ENCODE measurements at places on chromosomes 2 and 18. TPM values are rescaled to one million over a fixed set of nuclear protein-coding genes. Genes with fewer than 3 reads are reported as not detected.

- DNase-seq = no peak
Measured at GRCh38 chr2:171673905-171674304, 13.4 kb upstream of the DYNC1I2 start.

DNA sequence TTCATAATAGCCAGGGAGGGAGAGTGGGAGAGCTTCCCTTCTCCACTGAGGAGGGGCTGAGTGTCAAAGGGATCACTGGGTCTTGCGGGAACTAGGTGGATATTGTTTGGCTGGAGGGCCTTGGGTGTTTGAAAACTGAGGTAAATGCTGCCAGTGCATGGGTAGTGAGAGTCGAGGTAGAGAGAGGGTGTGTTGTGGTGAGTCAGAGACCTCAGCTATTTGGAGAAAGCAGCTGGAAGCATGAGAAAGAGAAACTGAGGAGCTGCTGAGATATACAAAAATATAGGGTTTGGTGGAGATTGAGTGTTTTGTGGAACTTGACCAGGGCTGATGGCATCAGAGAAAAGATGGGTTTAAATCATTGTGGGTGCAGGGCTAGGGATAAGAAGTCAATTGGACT lies 127.0 kb upstream of the CCDC195 start:
- no peak for DNase-seq

GRCh38 chr2:58039170-58039611 lies 7.4 kb upstream of the VRK2 start:
- DNase-seq = no peak

GRCh38 chr2:29627279-29627711 lies 294.1 kb downstream of the ALK start:
- DNase-seq = no peak

GRCh38 chr2:224405841-224406370 lies 4.0 kb upstream of the FAM124B start:
- DNase-seq = no peak

DNA sequence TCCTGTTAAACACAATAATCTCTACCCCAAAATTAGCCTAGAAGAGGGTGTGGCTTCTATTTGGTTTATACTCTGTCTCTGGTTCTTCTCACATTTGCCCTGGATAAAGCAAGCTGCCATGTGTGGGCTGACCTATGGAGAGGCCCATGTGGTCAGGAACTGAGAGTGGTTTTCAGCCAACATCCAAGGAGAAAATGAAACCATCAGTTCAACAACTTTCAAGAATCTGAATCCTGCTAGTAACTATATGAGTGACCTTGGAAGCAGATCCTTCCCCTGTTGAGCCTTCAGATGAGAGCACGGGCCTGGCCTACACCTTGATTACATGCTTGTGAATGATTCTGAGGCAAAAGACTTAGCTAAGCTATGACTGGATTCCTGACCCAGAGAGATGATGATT lies 11.5 kb upstream of the TRIB2 start:
- DNase-seq = no peak

DNA sequence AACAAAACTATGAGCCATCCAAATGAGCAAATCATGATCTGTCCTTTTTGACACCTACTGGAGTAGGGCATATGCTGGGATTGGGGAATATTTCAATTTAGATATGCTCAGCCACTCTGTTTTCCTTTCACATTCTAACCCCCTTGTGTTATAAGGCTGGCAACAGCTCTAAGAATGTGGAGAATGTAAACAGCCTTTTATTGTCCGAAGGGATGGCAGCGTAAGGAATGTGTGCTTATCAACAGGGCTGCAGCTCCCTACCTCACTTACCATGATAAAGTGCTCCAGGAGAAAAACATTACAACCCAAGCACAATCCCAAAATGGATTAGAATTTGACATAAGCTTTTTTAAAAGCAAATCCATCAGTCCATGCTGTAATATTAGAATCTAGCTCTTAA lies 2.2 kb downstream of the NXPH2 start:
- no peak for DNase-seq

DNA sequence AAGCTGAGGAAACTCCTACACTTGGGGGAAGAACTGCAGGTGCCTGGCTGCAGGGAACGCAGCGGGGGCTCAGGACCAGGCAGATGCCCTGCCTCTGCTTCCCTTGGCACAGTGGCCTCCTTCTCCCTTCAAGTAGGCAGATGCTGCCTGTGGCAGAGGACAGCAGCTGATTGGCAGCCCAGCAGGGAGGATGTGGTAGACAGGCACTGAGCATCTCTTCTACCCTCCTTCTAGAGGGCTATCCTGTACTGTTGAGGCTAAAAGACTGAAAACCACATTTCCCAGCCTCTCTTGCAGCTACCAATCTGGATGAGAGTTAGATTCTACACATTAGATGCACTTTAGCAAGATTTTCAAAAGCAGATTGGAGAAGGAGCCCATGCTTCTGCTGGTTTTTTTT lies 105.7 kb downstream of the MSH2 start:
- DNase-seq = no peak

DNA sequence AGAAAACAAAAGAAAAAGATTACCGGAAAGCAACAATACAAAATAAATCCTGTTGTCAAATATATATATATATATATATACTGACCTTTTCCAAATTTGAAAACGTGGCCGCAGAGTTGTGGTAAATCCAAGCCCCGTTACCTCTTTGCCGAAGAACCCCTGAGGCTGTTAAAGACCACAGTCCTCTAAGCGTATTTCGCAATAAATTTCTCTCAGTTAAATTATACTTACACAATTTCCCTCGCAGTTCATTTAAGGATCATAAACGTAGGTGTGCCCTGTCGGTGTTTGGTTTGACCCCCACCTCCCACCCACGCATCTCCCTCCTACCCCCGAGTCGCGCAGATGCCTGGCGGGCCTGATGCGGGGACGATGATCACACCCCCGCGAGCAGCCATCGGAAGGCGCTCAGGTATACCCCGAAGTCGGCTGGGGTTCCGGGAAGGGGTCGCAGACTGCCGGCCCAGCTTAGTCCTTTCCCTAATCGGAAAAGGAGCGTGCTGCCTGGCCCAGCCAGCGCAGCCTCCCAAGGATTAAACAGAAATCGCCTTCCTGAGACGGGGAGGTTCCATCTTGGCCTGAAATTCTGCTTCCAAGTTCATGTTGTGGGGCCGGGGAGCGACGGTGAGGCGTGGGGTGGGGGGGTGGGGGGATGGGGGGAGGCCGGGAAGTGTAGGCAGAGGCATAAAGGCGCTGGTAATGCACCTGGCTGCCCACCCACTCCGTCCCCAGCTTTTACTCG lies 2.9 kb upstream of the MEIS1 start:
- DNase-seq = no peak

- no peak for DNase-seq
Measured at GRCh38 chr2:153134725-153135124, 343.8 kb downstream of the RPRM start.

GRCh38 chr2:12330916-12331315 lies 385.8 kb upstream of the TRIB2 start:
- DNase-seq = no peak

GRCh38 chr18:79438898-79439627 lies 43.3 kb downstream of the NFATC1 start:
- no peak for DNase-seq

Gene POTEJ
- polyA plus RNA-seq = 0.32 TPM

Gene SCTR
- polyA plus RNA-seq = 5.8 TPM

Gene LRRC30
- polyA plus RNA-seq = 0.20 TPM

Gene CTNNA2
- 6.4 TPM for polyA plus RNA-seq
